ENCODE measurements at places on chromosomes 11 and 22.

- DNase-seq = no peak
Measured at GRCh38 chr11:61875698-61876097, 15.6 kb downstream of the FADS3 start.

DNA sequence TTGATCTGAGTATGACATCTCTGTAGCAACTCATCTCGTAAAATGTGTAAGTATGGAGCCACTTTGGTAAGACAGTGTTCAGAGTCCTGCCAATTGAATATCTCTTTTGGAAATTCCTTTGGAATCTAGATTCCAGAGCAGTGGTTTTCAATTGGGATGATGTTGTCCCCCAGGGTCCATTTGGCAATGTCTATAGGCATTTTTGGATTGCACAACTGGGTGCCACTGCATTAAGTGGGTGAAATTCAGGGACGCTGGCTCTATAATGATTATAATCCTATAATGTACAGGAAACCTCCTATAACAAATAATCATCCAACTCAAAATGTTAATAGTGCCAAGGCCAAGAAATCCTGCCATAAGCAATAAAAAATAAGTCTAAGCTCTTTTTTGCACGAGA lies 404.8 kb upstream of the RAG2 start:
- DNase-seq = no peak

DNA sequence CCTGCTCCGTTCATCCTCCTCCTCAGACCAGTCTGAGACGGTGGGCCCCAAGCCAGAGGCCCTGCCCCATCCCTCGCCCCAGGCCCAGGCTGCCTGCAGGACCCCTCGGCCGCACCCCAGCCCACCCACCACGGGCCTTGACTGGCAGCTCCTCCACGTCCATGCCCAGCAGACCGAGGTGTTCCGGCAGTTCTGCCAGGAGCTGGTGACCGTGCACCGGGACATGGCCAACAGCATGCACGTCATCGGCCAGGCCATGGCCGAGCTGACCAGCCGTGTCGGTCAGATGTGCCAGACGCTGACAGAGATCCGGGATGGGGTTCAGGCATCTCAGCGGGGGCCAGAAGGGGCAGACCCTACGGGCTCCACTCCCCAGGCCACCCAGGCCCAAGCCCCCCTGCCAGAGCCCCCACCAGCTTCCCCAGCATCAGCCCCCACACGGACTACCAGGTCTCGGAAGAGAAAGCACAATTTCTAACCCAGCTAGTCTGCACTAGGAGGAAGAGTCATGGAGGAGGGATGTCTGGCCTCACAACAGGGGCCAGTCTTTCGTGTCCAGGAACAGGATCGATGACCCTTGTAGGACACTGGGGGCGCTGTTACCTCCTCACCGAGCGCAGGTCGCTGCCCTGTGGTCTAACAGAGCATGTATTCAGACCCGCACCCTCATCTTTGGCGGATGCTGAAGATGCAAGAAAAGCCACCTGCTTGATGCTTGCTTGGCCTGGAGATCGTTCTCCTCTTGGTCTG lies 66.3 kb downstream of the PRDM11 start:
- DNase-seq = no peak

DNA sequence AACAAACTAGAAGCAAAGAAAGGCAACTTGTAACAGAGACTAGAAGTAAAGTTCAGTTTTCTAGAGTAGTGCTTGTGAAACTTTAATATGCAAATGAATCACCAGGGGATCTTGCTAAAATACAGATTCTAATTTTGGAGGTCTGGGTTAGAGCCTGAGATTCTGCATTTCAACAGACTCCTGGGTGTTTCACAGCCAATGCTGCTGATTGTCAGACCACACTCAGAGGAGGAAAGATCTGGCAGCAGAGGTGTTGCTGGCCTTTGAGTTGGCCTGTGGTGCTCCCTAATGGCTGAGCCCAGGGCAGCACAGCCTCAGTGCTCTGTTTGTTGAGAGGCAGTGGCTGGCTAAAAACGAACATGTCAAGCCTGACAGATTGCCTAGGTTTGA lies 5.4 kb downstream of the CRY2 start:
- DNase-seq = no peak

DNA sequence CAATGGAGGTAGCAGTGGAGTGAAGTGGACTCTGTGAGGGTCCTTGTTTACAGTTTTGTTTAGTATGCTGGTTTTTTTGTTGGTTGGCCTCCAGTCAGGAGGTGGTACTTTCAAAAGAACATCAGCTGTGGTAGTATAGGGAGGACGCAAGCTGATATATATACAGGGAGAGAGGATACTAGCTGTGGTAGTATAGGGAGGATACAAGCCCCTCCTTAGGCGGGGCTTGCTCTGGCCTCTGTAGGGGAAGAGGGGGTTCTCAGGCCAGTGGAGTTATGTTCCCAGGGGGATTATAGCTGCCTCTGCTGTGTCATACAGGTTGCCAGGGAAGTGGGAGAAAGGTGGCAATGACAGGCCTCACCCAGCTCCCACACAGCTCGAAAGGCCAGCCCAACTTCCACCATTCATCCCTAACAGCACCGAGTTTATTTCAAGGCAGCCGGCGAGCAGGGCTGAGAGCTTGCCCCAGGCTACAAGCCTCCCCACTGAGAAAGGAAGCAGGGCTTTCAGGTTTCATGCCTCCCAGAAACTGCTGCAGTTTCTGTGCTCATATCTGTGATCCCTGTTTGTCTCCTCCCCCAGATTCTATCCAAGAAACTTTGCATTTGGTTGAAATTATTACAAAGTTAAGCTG lies 10.4 kb downstream of the OR52E6 start:
- no peak for DNase-seq
